ENCODE measurements at places on chromosomes 12 and 14.

DNA sequence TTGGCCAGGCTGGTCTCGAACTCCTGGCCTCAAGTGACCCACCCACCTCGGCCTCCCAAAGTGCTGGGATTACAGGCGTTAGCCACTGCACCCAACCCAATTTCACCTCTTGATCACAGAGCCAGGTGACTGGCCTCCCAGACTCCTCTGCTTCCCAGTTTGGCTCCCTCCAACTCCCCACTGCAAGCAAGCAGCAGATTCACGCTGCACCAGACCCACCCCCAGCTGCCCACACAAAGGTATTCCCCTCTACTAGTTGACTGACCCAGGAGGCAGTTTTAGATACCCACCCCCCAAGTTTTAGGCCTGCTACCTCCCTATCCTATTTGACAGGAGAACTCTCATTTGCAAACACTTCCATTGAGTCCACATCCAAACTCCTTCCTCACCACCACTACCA, 5.2 kb downstream of the RARG start:
- DNase-seq = no peak

GRCh38 chr12:89706986-89707702, 1.5 kb downstream of the ATP2B1 start:
- no peak for DNase-seq

DNA sequence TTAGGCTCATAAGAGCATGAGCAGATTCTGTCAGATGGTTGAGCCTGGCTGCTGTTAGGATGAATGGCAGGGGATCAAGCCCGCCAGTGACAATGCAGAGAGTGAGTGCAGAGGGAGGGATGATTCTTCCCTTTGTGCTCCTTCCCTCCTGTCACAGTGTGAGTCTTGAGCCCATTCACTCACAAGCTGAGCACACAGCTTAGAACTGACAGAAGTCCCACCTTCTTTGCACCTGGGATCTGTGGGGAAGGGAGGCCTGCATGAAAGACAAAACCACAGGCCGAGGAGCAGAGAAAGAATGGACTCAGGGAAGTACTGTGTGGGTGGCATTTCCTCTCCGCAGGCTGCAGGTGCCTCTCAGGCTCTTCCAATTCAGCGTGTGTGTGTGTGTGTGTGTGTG, 160.6 kb downstream of the KCNA5 start:
- DNase-seq = no peak

DNA sequence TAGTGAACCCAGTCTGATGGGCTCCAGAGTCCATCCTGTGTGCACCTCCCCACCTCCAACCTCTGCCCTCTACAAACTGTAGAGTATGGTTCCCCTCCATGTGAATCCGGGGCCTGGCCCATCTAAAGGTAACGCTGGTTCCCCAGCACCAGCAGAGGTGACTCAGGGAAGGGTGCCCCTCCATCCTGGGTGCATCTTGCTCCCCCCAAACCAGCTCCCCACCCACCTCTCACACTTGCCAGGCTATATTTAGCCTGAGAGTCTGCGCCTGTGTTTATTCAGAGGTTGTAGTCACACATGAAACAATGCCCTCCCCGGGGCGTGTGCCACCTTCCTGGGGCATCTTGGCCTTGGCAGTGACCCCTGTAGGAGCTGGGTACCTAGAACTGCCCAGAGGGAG, 26.2 kb downstream of the RASAL1 start:
- DNase-seq = no peak

Data from activated gamma-delta T cell treated with anti-CD3 and anti-CD28 coated beads, Interleukin-2, amount 50 U/mL, for 16 hours (primary cell).